PC-3 (cell line): ENCODE measurements at places on chromosomes 3 and 15.
A peak's percentile ranks its signal among the peaks of the same experiment; 100 is the strongest.

- H3K4me3 ChIP-seq: no peak overlapping the region
- no peak overlapping the region for H3K27ac ChIP-seq
- no peaks in the 10 kb centered on the region for H3K36me3 ChIP-seq
- no peaks in the 10 kb centered on the region for H3K4me1 ChIP-seq
Observed at GRCh38 chr15:81747482-81747881, 298.3 kb downstream of the MEX3B start.

- peak overlapping the region; percentile 95 for H3K4me3 ChIP-seq
- peaks cover 32% of the 10 kb centered on the region for H3K36me3 ChIP-seq
- DNase-seq: peak; percentile 2
- no peaks in the 10 kb centered on the region for H3K27me3 ChIP-seq
- H3K4me1 ChIP-seq: peaks cover 15% of the 10 kb centered on the region
Observed at GRCh38 chr3:131501949-131502348, 822 bp downstream of the MRPL3 start.

- H3K4me3 ChIP-seq: no peak overlapping the region
- no peaks in the 10 kb centered on the region for H3K36me3 ChIP-seq
- DNase-seq: peak; percentile 26
- H3K4me1 ChIP-seq: no peaks in the 10 kb centered on the region
Observed at GRCh38 chr3:32376115-32376514, 15.5 kb upstream of the CMTM7 start.

DNA sequence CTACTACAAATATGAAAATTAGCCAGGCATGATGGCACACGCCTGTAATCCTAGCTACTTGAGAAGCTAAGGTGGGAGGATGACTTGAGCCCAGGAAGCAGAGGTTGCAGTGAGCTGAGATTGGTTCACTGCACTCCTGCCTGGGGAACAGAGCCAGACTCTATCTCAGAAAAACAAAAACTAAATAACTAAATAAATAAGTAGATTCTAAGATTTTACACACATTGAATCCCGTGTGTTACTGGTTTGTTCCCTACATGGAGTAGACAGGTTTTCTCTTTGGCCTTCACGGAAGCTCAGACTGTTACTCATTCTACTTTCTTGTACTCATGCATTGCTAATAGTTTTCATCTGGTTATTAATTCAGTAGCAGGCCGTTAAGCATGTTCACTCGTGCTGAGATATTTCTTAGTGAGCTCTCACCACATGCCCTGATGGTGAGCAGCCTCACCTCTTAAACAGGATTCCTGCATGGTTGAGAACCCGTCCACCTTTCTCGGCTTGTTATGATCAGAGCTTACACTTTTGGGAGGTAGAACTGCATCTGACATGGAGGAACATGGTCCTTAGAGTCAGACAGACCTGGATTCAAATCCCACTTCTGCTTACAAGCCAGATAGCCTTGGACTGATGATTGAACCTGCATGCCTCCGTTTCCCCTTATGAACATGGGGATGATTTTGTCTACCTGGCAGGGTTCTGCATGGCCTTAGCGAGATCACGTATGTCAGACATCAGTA, 49.1 kb downstream of the CMTM7 start:
- H3K27ac ChIP-seq: no peak overlapping the region
- peaks cover 34% of the 10 kb centered on the region for H3K36me3 ChIP-seq
- DNase-seq: no peak

DNA sequence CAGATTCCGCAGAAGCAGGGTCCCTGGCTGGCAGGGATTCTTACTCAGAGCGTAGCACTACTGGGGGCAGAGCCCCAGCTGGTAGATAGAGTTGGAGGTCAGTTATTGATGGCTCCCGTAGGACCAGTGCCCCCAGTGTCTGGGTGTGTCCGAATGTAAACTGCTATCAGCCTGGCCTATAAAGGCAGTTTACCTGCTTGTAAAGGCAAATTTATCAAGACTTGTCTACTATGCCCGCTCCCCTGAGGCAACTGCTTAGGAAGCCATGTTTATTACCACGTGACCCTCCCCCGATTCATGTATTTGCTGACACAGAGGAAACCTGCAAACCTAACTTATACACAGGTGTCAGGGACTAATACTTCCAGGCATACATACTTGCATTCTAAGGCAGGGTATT, 607 bp upstream of the PPP1R14D start:
- no peak overlapping the region for H3K27ac ChIP-seq
- H3K36me3 ChIP-seq: no peaks in the 10 kb centered on the region
- no peak overlapping the region for H3K4me3 ChIP-seq
- H3K27me3 ChIP-seq: no peaks in the 10 kb centered on the region
- H3K4me1 ChIP-seq: peaks cover 33% of the 10 kb centered on the region

- H3K27me3 ChIP-seq: no peaks in the 10 kb centered on the region
- no peak overlapping the region for H3K27ac ChIP-seq
- H3K4me1 ChIP-seq: no peaks in the 10 kb centered on the region
- no peak overlapping the region for H3K4me3 ChIP-seq
Observed at GRCh38 chr3:44128057-44128775, 113.5 kb upstream of the TOPAZ1 start.

- H3K4me1 ChIP-seq: peaks cover 40% of the 10 kb centered on the region
- peak; percentile 60 for DNase-seq
- H3K4me3 ChIP-seq: no peak overlapping the region
- peak overlapping the region; percentile 12 for H3K27ac ChIP-seq
Observed at GRCh38 chr3:9420850-9421549, 23.6 kb downstream of the SETD5 start.

GRCh38 chr3:168248383-168249204, 152.9 kb upstream of the GOLIM4 start:
- H3K4me1 ChIP-seq: peaks cover 11% of the 10 kb centered on the region; the same call in 1 of the 2 replicates
- H3K27me3 ChIP-seq: peaks cover 10% of the 10 kb centered on the region; the same call in 1 of the 2 replicates
- peak overlapping the region; percentile 66 for H3K4me3 ChIP-seq
- H3K36me3 ChIP-seq: no peaks in the 10 kb centered on the region
- DNase-seq: peak; percentile 65

GRCh38 chr15:62545467-62546227, 380.6 kb upstream of the C2CD4B start:
- H3K27ac ChIP-seq: no peak overlapping the region
- no peaks in the 10 kb centered on the region for H3K27me3 ChIP-seq
- H3K36me3 ChIP-seq: no peaks in the 10 kb centered on the region
- peak; percentile 30 for DNase-seq

DNA sequence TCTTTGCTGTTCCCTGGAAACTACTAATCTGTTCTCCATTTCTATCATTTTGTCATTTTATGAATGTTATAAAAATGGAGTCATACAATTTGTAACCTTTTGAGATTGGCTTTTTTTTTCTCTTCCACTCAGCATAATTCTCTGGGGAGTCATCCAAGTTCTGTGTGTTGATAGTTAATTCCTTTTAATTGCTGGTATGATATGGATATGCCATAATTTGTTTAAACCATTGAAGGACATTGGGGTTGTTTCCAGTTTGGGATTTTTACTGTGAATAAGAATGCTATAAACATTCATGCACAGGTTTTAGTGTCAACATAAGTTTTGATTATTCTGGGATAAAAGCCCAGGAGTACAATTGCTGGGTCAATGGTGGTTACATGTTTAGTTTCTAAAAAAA, 279.4 kb downstream of the WNT5A start:
- H3K27ac ChIP-seq: no peak overlapping the region
- H3K27me3 ChIP-seq: no peaks in the 10 kb centered on the region; the same call in 1 of the 2 replicates
- H3K4me3 ChIP-seq: no peak overlapping the region

DNA sequence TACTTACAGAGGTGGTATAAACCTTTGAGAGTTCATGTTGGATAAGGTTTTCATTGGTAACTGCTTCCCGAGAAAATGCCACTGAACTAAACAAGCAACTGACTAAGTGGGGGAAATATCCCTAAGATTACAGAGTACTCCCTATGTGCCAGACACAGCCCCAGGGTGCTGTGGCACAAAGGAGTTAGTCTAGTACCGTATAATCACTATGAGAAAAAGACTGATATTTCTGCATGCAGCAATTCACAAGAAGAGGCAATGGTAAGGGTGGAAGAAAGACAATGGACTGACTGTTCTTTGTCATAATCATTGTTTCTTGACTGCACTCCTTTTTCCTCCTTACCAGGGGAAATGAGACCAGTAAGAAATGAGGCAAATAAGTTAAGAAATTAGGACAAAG, 20.0 kb upstream of the SLC25A26 start:
- no peak overlapping the region for H3K4me3 ChIP-seq
- DNase-seq: no peak
- no peaks in the 10 kb centered on the region for H3K4me1 ChIP-seq
- H3K27ac ChIP-seq: no peak overlapping the region
